ENCODE measurements at places on chromosomes 3 and 15.

DNA sequence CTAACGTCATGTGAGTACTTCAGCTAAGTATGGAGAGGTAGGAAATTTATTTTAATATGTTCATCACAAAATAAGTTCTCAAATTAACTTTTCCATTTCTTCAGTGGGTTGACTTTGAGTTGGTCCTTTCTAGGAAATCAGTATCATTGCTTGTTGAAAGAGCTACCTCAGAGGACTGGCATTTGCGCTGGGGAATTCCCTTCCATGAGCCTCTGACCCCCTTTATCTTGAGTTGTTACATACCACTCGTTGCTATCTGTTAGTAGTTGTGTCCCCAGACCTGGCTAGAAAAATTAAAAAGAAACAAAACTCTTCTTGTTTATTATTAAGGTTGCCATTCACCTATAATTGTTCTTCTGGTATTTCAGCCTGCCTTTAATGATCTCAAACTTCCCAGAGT, 96.8 kb upstream of the ROBO2 start:
- DNase-seq = no peak

DNA sequence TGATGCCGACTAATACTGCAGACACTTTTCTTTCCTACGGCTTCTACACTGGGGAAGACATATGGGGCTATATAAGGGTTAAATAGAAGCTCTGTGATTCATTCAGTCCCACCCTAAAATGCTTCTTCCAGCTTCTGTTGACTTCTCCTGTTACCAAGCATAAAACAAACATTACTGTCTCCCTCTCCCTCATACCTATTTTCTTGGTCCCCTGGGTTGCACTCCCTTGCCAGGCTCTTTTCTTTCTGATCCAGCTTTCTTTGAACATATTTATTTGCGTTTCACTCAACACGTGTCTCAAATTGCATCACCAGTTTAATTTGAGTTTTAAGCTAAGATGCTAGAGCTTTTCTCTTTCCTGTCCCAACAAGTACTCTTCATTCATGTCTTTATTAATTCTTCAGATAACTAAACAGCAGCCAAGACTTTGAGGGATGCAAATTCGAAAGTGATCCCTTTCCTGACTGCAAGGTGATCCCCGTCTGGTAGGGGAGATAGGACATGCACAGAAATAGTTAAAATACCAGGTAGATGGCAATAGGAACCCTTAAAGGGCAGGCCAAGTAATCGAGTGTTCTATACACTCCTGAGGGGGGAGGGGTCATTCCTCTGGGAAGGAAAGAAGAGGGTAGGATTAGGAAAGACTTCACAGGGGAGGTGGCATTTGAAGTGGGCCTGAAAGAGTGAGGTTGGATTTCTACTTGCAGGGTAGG, 198.6 kb upstream of the BCL6 start:
- no peak for DNase-seq

DNA sequence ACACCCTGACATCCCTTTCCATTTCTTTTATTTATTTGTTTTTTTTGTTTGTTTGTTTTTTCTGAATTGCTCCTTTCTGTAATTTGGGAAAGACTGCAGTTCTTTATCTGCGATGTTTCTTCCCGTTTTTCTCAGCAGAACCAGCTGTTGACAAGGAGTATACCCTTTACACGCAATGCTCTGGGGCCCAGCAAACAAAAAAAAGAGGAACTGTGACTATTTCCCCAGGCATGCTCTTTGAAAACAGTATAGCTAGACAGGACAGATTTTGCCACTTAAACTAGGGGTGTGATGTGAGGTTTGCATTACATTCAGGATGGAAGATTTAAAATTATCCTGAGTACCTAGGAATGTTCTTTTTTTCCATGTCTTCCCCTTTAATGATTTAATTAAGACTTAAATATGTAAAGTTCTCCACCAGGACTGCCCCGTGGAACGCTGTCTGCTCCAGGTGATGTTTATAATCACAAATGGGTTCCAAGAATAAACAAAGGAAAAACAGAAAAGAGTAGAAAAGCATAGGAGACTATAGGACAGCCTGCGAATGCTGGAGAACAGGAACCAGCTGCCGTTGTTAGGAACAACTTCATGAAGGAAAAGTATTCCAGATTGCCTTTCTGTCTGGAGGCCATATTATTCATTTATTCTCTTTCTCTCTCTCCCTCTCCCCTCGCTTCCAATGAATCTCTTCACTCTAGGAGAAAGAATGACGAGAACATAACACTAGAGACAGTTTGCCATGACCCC, 43.3 kb downstream of the TGFBR2 start:
- DNase-seq = no peak

GRCh38 chr15:91338766-91339165, 238.7 kb downstream of the SV2B start:
- no peak for DNase-seq

- no peak for DNase-seq
Measured at GRCh38 chr3:41258239-41258800, 59.0 kb downstream of the CTNNB1 start.

GRCh38 chr15:101491734-101492640, 2.5 kb upstream of the PCSK6 start:
- DNase-seq = no peak

DNA sequence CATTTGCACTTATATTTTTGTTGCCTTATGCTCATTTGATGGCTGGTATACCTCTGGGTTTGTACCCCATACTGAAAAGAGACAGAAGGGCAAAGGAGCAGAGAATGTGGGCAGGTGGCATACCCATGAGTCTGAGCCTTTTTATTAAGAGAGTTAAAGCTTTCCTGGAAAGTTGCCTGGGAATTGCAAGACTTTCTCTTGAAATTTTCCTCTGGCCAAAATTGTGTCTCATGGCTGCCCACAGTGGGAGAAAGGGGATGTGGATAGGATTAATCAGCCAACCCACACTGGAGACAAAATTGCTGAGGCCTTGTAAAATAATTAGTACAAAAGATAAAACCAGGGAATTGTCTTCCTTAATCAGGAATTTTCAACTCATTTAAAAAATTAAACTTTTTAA, 8.2 kb upstream of the NMD3 start:
- no peak for DNase-seq

DNA sequence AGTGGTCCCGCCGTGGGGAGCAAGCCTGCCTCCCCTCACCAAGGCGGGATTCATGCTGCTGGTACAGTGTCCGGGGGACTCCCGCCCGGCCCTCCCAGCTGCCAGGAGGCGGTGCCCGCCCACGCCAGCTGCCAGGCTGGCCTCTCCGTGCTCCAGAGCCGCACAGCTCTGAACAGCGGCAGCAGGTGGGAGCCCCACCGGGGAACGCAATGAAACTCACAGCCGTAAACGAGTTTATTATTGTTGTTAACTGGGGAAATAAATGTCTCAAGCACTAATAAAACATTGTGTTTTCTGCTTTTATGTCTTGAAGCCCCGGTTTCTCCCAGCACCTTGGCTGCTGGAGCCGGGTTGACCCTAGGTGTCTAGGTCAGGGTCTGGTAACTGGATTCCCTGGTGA, 317.7 kb upstream of the TLE3 start:
- DNase-seq = peak; percentile 27

DNA sequence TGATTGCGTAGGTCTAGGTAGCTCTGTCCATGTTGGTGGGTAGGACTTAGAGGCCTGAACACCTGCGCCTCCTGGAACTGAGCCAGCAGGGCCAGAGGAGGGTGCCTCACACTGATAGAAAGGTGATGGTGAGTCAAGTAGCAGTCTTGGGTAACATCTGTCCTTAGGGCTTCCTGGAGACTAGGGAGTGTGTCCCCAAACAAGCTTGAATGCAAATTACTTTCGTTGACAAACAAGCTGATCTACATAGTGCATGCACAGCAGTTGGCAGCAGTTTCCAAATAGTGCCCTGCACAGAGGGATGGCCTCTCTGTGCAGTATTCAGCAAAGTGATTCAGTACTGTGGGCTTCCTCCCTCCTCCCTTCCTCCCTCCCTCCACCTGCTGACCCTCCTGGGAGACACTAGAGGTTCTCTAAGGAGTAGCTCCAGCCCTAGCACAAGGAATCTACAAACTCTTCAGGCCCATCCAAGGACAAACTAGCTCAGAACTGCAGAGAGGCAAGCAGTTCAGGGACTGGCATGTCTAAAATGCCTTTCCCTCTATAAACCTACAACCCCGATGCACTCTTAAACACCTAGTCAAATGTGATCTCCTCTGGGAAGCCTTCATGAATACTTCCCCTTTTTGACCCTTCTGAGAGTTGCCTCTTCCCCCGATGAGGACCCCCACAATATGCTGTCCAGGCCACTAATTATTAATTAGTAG, 61.0 kb downstream of the TLE3 start:
- DNase-seq = no peak

- DNase-seq = no peak
Measured at GRCh38 chr3:10010421-10010877, 15.8 kb upstream of the FANCD2 start.

- no peak for DNase-seq
Measured at GRCh38 chr3:71244153-71244825, 339.2 kb downstream of the FOXP1 start.

DNA sequence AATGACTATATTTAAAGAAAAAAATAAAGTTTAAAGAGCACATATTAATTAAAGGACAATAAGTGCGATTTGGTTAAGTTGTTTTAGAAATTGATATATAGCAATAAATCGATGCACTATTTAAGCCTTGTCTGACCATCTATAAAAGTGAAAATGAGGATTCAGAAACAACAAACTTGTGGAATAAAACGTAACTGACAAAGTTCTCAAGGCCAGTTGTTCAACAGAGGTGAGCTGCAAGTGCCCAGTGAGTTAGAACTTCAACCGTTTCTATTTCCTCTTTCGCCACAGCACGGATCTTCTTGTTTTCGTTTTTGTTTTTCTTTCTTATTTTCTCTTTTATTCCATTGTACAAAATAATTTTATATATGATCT, 724.9 kb upstream of the ARRDC4 start:
- DNase-seq = no peak

DNA sequence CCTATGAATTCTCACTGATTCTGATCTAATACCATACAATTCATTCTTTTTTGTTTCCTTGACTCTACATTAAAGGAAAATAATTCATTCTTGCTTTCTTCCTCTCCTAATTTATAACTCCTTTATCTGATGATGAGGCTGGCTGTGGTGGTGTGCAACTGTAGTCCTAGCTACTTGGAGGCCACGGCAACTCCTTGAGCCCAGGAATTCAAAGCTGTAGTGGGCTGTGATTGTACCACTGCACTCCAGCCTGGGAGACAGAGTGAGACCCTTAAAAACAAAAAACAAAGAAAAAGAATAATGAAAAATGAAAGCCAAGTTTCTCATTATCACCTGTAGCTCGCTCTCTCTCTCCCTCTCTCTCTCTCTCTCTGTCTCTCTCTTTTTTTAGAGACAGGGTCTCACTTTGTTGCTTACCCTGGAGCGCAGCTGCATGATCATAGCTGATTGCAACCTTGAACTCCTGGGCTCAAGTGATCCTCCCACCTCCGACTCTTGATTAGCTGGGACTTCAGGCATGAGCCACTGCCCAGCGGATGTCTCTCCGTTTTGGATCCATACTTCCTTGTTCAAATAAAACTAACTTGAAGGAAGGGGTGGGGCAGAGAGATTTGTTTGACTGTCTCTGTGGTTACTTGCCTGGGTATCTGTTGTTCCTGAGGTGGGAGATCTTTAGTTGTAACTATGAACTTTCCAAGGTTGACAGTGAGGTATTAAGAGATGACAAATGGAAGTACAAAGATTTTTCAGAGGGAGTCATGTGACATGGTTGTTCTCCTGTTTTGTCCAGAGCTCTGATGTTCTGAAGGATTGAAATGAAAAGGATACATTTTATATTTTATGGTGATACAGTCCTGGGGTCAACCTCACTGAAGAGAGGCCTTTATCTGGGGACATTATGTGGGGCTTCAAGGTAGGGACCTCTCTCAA, 46.9 kb downstream of the STARD9 start:
- DNase-seq = no peak
